ENCODE measurements at places on chromosomes 6 and 20. TPM values are rescaled to one million over a fixed set of nuclear protein-coding genes. Genes with fewer than 3 reads are reported as not detected.

EDN3 gene
- 2.9 TPM for total RNA-seq

MOCS1 gene
- total RNA-seq = 2.2 TPM

IYD gene
- 0.01 TPM for total RNA-seq

DCDC2 gene
- 1.9 TPM for total RNA-seq

DNAH8 gene
- not detected for total RNA-seq

THEMIS gene
- total RNA-seq = not detected

NANP gene
- total RNA-seq = 7.5 TPM

MCM8 gene
- total RNA-seq = 24.3 TPM

SIRPG gene
- not detected for total RNA-seq

WFDC10B gene
- total RNA-seq = not detected

L3MBTL1 gene
- 1.7 TPM for total RNA-seq

HCRTR2 gene
- total RNA-seq = not detected

TP53TG5 gene
- not detected for total RNA-seq

OSER1 gene
- total RNA-seq = 56.1 TPM

CST9 gene
- total RNA-seq = not detected

XKR7 gene
- not detected for total RNA-seq

TMEM151B gene
- total RNA-seq = 0.16 TPM

OXT gene
- not detected for total RNA-seq

ARMC12 gene
- 0.55 TPM for total RNA-seq

SLC22A1 gene
- 2.0 TPM for total RNA-seq

PXDC1 gene
- 21.5 TPM for total RNA-seq

TREM1 gene
- total RNA-seq = 0.33 TPM

SYNE1 gene
- 16.7 TPM for total RNA-seq

SNX21 gene
- total RNA-seq = 8.7 TPM

LY6G6D gene
- not detected for total RNA-seq

WFDC2 gene
- total RNA-seq = 0.15 TPM

KCNQ2 gene
- 0.37 TPM for total RNA-seq

BMP7 gene
- 0.63 TPM for total RNA-seq

MANEA gene
- 3.8 TPM for total RNA-seq

PNPLA1 gene
- total RNA-seq = not detected

MUCL3 gene
- total RNA-seq = 0.10 TPM

OLIG3 gene
- not detected for total RNA-seq

All from A549 treated with AZD2906 at 1 μM for 4 hours (cell line).